IMR-90 (cell line): ENCODE measurements at places on chromosomes 12 and 14. TPM values are rescaled to one million over a fixed set of nuclear protein-coding genes. Genes with fewer than 3 reads are reported as not detected.

Gene NKX2-1
- polyA plus RNA-seq = not detected in 2 replicates

Gene SMCO2
- 0.19 and 0.33 TPM in 2 replicates for polyA plus RNA-seq

Gene COX8C
- not detected in 2 replicates for polyA plus RNA-seq

Gene KRT79
- polyA plus RNA-seq = 0.09 and 0.24 TPM in 2 replicates

Gene PPP1R1A
- not detected in 2 replicates for polyA plus RNA-seq

Gene LRP1-AS
- not detected in 2 replicates for polyA plus RNA-seq

Gene KLHL33
- 0.03 TPM in 2 replicates for polyA plus RNA-seq

Gene CABP1
- polyA plus RNA-seq = 0.20 and 1.1 TPM in 2 replicates

Gene ANKRD33
- 0.03 TPM in 1 of 2 replicates, not detected in the other for polyA plus RNA-seq

Gene KRT71
- polyA plus RNA-seq = not detected in 2 replicates

Gene GPX2
- not detected in 2 replicates for polyA plus RNA-seq

Gene RBP5
- 0.15 TPM in 1 of 2 replicates, not detected in the other for polyA plus RNA-seq

- DNase-seq = no peak
These were observed 14.4 kb downstream of the PRKCH start for GRCh38 chr14:61335671-61336275.

GRCh38 chr14:37032863-37033262 lies 139.5 kb downstream of the SLC25A21 start:
- DNase-seq = no peak

GRCh38 chr12:114852976-114853529 lies 169.1 kb upstream of the TBX3 start:
- peak; percentile 52 for DNase-seq

- DNase-seq = peak; percentile 18
These were observed 10.0 kb upstream of the NRIP2 start for GRCh38 chr12:2844786-2845185.

DNA sequence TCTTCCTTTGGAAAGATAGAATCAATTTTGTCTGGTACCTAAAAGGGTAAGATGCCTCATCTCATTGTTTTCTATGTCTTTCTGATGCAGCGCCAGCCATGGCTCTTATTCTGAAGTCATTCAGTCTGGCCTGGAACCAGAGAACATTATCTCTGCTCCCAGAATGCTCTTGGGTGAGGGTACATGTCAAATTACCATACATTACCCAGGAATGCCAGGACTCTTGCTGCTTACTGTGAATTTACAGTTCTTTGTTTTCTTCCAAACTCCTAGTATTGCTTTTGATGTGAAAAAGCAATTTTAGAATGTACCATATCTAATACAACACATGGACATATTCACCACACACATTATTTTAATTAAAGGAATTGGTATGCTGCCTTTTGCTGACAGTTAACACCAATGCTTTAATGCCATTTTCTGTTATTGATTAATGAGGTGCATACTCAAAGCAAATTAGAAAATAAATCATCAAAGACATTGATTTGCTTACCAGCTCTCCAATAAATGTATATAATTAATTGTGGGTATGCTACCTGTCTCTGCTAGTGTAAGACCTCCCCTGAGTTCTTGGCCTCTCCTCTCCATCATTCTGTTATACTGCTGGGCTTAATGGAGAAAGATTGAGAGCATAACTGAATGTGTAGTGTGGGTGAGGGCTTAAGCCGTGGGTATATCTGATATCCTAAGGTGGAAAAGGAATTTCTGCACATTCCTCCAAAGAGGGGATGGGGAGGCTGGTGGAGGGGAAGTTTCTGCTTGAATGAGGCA lies 337.7 kb downstream of the C12orf75 start:
- DNase-seq = no peak

GRCh38 chr14:22485178-22485577 lies 103.8 kb downstream of the DAD1 start:
- no peak for DNase-seq

GRCh38 chr12:119720349-119720748 lies 52.4 kb downstream of the PRKAB1 start:
- DNase-seq = no peak

- DNase-seq = no peak
These were observed 118.9 kb downstream of the ADGRD1 start for GRCh38 chr12:131072451-131073230.

GRCh38 chr12:42679466-42679865 lies 89.9 kb upstream of the PRICKLE1 start:
- DNase-seq = peak; percentile 75

DNA sequence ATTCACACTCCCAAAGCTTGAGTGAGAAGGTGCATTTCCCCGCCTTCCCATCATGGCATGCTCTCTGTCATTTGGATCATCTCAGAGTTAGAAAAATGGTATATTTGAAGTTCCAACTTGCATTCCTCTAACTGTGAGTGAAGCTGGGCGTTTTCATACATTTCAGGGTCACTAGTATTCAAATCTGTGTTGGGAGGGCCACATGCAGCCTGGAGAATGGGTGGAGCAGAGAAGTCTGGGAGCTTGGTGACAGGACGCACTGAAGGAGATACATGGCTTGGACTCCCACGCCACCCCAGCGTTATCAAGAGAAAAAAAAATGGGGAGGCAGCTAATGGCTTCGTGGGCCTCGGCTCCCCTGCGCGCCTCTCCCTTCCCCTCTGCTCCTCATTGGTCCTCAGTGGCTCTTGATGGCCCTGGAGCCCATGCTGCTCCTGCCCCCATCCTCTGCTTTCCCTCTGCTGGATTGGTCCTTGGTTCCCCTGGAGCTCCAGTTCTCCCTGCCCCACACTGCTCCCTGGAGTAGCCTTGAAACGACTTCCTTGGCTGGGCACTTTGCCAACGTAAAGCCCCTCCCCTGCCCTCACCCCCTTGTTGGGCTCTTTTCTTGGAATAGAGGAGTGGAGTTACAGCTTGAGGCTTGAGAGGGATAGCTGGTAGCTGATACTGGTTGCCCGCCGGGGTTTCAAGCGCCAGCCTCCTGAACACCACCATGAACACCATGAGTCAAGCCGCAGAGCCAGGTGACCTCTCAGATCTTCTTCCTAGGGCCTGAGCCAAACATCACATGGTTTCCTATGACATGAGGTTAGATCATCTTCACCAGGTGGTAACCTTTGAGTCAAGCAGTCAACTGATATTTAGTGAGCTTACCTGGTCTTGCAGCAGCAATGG lies 139.6 kb downstream of the PRKCH start:
- DNase-seq = peak; percentile 26

GRCh38 chr14:97891515-97891914 lies 1094.3 kb downstream of the VRK1 start:
- DNase-seq = no peak

DNA sequence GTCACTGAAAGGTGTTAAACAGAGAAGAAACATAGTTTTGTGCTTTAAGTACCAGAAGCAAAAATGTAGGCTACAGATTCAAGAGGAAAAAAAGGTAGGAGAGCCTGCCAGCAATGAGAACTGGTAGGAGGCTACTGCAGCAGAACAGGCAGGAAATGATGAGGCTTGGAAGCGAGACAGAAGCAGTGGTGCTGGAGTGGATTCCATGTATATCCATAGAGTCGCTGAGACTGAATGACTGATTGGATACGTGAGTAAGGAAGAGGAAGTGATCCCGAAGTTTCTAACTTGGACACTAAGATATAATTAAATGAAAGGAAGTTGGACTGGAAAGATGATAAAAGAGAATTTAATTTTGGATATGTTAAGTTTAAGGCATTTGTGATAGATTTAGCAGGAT lies 45.0 kb upstream of the CCDC91 start:
- no peak for DNase-seq

DNA sequence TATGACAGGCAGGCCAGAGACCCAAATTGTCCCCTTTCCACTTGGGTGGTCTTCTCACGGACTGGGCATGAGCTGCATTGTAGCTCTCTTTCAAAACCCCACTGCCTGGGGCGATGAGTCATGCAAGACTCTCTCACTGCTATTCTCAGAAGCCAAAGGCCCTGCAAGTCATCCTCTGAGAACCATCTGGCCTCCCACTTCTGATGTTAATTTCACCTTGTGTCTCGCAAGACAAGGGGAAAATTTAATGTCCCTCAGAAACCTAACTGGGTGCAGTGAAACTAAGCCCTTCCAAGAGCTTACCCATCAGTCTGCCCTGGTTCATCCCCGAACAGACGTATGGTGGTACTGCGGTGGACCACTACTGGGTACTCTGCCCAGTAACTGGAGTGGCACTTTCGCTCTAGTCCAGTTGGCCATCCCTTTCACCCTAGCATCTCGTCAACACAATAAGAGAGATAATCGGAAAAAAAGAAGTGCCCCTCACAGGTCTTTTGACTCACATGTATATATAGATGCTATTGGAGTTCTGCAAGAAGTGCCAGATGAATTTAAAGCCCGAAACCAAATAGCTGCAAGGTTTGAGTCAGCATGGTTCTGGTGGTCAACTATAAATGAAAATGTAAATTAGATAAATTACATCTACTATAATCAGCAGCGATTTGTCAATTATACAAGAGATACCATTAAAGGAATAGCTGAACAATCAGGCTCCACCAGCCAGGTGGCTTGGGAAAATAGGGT lies 31.3 kb upstream of the LALBA start:
- DNase-seq = peak; percentile 47

GRCh38 chr12:966724-967123 lies 17.2 kb upstream of the RAD52 start:
- DNase-seq = no peak

GRCh38 chr12:111284709-111285108 lies 84.2 kb downstream of the PHETA1 start:
- DNase-seq = no peak

- no peak for DNase-seq
These were observed 1.2 kb downstream of the NUDT4 start for GRCh38 chr12:93378998-93379325.

DNA sequence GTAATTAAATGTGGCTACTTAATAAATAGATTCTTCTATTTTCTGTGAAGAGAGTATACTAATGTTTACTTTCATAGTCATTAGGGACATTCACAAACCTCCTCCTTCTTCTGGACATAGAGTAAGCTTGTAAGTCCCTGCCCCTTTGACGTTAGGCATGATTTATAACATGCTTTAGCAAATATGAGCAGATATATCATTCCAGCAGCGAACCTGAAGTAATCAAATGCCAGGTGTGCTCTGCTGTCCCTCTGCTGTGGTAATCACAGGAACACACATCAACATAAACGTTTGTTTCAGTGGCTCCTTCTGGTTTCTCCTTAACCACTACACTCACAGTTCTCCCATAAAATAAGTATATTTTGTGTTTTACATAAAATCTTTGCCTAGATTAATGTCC lies 961.8 kb downstream of the FLRT2 start:
- DNase-seq = no peak

- no peak for DNase-seq
These were observed 179.0 kb downstream of the TSPAN9 start for GRCh38 chr12:3256103-3256631.

DNA sequence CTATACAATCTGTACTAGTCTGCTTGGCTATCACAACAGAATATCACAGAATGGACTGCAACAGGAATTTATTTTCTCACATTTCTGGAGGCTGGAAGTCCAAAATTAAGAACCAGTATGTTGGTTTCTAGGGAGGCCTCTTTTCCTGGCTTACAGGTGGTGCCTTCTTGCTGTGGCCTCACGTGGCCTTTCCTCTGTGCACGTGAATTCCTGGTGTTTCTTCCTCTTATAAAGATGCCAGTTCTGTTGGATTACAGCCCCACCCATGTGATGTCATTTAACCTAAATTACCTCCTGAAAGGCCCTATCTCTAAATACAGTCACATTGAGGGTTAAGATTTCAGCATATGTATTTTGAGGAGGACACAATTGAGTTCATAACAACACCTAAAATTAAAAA lies 32.1 kb upstream of the C2CD5 start:
- no peak for DNase-seq

GRCh38 chr14:102708494-102708893 lies 68.8 kb upstream of the TRAF3 start:
- DNase-seq = no peak

- peak; percentile 67 for DNase-seq
These were observed 94.4 kb upstream of the PLEKHG7 start for GRCh38 chr12:92608151-92609091.

GRCh38 chr12:25130741-25131188 lies 64.2 kb downstream of the DNAI7 start:
- peak; percentile 67 for DNase-seq

DNA sequence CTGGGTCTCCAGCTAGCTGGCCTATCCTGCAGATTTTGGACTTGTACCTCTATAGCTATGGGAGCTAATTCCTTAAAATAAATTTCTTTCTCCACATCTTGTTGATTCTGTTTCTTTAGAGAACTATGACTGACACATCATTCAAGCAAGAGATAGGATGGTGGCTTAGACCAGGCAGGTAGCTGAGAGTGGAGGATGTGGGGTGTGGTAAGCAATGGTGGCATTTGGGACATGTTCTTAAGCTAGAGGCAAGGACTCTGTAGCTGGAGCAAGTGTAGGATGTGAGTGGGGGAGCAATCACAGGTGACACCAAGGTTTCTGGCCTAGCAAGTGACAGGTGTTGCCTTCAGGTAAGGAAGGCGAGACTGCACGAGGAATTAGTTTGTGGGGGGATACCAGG lies 6.8 kb downstream of the TDRD9 start:
- DNase-seq = no peak

- no peak for DNase-seq
These were observed 62.0 kb upstream of the CSRP2 start for GRCh38 chr12:76940671-76941445.

DNA sequence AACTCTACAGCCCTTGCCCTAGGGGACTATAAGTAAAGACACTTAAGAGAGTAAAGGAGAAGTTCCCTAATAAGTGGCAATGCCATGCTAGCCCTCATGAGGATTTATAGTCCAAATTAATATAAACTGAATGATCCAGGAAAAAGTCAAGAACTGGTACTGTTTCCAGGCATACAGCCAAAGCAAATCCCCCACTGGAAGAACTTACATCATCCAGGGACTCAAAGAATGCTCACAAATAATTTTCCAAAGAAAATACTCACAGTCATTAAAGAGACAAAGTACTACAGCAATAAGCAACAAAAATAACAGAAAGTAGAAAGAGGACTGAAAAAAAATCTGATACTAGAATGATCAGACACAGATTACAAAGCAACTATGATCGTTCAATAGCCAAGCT lies 79.7 kb upstream of the RAP1B start:
- peak; percentile 77 for DNase-seq

DNA sequence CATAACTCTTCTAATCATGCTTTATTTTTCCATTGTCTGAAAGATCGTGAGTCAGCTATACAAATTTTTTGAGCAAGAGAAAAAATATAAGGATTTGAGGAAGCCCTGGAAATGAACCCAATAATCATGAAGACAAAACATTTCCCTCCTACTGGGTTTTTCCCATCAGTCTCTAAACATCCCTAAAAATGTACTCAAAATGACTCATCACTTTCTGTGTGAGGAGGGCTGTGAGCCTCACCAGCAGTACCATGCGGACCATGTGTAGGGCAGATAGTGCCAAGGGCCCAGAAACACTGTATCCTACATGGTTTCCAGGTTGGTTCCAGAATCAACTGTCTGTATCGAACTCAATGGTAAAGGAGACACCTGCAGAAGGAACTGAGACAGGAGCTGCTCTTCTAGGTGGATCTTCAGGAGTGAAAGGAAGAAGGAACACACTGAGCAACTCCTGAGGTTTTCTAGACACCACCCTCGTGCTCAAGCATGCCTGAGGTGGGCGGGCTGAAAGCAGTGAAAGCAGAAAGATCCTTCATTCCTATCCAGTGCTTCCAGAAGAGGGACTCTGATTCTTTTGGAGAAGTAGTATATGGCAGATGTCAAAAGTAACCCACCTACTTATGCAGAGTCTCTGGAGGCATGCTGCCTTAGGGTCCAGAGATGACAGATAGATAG lies 48.6 kb upstream of the RHOJ start:
- DNase-seq = peak; percentile 68
